ENCODE measurements at places on chromosomes 4 and X. TPM values are rescaled to one million over a fixed set of nuclear protein-coding genes. Genes with fewer than 3 reads are reported as not detected.

ERCC6L gene
- 11.7 TPM for total RNA-seq

DNAAF6 gene
- total RNA-seq: not detected

PDGFC gene
- not detected for total RNA-seq

FAM241A gene
- total RNA-seq: 3.5 TPM

RGN gene
- not detected for total RNA-seq

DNA sequence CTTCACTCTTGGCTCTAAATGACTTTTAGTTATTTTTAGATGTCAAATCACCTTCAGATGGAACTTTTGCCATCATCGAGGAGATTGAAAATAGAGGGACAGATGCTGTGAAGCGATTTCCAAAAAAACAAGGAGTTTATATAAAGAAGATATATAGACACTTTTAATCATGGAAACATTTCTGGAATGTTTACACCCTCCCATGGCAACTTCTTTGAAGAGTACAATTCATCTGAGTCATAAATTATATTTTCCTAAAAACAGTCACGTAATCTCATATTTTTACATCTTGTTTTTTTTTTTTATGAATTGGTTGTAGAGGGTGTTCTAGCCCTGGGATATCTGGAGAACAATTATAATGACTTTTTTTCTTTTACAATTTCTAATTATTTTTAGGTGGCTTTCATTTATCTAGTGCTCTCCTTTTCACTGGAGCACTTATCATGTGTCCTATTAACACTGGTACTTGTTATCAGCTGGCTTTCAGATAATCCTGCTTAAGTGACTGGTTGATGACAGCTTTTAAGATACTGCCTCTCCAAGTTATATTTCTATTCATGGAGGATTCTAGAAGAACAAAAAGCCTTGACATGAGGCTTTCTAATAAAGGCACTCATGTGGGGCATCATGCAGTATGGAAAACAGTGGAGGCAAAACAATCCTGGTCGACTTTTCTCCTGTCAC is 24.9 kb downstream of the PCDH7 start:
- DNase-seq: no peak
- H3K36me3 ChIP-seq: no peaks in the 10 kb centered on the region
- no peak overlapping the region for H3K4me3 ChIP-seq
- H3K27ac ChIP-seq: no peak overlapping the region
- no peaks in the 10 kb centered on the region for H3K27me3 ChIP-seq
- H3K4me1 ChIP-seq: no peaks in the 10 kb centered on the region

Measured in activated CD4-positive, alpha-beta T cell treated with anti-CD3 and anti-CD28 coated beads for 36 hours (primary cell).